SK-N-MC (cell line): ENCODE measurements at places on chromosomes 2 and 18.

DNA sequence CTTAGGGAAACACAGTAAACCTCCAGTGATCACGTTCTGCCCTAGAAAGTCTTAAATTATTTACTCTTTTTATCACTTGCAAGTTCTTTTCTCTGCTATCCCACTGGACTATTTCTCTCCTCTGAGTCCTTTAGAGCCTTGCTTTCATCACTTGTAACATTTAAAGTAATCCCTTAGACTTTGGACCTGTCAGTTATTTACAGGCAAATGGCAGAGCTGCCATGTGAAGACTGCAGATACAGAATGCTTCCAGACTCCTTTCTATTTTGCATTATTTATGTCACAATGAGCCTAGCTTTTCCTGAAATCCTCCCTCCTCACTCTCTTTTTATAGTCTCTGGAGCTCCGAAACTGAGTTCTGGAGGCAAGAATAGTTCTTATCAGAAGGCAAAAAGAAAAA is 325.6 kb upstream of the TRIB2 start:
- no peak for DNase-seq

- no peak for DNase-seq
Measured at GRCh38 chr2:28004086-28004485, 113.6 kb downstream of the BABAM2 start.

DNA sequence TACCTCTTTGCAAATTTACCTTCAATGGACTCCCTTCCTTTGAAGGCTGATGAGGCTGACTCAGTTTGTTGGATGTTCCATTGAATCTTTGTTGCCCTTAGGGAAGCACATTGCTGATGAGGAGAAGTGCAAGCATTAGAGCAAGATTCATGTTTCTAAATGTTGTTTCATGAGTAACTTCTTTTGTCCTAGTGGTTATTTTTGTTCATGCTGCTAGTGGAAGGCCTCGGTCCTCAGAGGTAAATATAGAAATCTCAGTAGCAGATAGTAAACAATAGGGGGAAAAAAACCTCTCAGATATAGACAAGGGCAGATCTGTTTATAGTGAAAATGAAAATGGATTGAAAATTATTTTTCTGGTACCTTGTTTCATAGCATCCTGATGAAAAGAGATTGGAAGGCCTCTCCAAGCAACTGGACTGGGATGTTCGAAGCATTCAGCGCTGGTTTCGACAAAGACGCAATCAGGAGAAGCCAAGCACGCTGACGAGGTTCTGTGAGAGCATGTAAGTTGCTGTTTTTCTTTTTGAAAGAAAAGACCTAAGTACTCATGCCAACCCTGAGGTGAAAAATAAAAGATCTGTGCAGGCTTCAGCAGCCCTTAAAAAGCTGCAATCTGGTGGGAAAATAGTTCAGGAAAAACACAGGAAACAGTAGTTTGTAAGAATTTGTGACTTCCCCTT is 104.9 kb downstream of the CERS6 start:
- no peak for DNase-seq

GRCh38 chr18:63936932-63937393 is 12.1 kb upstream of the HMSD start:
- DNase-seq: no peak

- no peak for DNase-seq
Measured at GRCh38 chr2:207311316-207312005, 145.7 kb upstream of the KLF7 start.

GRCh38 chr2:22270341-22270740 is 1114.6 kb upstream of the KLHL29 start:
- DNase-seq: no peak

- DNase-seq: no peak
Measured at GRCh38 chr18:48798334-48799245, 152.2 kb downstream of the SMAD7 start.

- no peak for DNase-seq
Measured at GRCh38 chr2:9889812-9890261, 46.6 kb downstream of the TAF1B start.

GRCh38 chr18:9022397-9023155 is 79.9 kb upstream of the NDUFV2 start:
- DNase-seq: no peak

DNA sequence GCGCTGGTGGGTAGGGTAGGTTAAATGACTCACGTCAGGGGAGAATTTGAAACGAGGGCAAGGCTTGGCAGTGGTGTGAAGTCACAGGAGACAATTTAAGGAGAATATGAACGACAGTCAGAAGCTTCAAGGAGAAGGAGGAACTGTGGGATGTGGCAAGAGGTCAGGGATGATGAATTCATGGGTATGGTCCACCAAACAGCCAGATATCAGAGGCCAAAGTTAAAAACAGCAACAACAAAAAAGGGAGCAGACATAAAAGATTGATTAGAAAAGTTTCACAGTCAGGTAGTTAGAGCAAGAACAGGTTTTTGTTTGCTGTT is 1.4 kb upstream of the ZNF396 start:
- no peak for DNase-seq

- no peak for DNase-seq
Measured at GRCh38 chr2:121283670-121284462, 1.1 kb downstream of the TFCP2L1 start.

DNA sequence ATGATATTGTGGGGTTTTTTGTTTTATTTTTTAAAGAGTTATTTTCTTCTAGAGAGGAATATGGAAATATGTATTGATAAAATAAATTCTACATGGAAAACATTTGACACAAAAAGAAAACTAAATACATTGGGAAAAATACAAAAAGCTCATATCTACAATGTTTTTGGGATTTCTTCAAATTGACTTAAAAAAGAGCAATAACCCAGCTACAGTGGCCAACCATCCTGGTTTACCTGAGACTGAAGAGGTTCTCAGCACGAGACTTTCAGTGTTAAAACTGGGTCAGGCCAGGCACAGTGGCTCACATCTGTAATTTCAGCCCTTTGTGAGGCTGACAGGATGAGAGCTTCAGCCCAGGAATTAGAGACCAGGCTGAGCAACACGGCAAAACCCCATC is 56.7 kb upstream of the MYCN start:
- no peak for DNase-seq

DNA sequence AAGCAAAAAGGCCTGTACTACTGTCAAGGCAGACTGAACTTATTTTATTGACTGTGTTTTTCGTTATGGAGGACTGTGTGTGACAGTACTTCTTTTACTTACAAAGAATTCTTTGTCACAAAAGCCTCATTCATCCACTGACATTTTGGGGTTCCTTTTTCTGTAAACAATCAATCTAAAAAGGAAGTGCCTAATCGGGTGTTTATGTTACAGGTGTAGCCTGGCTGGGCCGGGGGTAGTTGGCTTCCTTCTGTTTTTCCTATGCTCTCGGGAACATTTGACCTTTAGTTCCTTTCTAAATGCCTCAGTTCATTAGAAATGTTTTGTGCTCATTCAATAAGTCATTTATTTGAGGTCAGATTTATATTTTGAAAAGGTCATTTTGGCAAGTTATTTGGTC is 8.3 kb downstream of the ZCCHC2 start:
- no peak for DNase-seq

GRCh38 chr2:15956751-15957736 is 16.7 kb downstream of the MYCN start:
- no peak for DNase-seq

DNA sequence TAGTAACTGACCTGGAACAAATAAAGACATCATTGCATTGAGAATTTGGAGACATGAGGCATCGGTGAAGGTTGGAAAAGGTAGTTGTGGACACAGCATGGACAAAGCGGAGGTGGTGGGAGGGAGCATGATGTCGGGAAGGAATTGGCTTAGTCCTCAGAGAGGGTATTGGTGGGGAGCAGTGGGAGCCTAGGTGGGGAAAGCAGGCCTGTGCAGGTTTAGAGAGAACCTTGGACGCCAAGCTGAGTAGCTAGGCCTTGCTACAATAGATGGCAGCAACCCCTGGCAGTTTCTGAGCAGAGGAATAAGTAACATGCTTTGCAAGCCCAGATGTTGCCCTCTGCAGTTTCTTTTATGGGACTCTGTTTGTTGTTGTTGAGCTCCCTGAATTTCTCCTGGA is 177.1 kb upstream of the LHCGR start:
- DNase-seq: no peak

- DNase-seq: no peak
Measured at GRCh38 chr2:218230882-218231281, 13.9 kb downstream of the ARPC2 start.

- DNase-seq: no peak
Measured at GRCh38 chr2:160372585-160372984, 121.0 kb downstream of the RBMS1 start.

DNA sequence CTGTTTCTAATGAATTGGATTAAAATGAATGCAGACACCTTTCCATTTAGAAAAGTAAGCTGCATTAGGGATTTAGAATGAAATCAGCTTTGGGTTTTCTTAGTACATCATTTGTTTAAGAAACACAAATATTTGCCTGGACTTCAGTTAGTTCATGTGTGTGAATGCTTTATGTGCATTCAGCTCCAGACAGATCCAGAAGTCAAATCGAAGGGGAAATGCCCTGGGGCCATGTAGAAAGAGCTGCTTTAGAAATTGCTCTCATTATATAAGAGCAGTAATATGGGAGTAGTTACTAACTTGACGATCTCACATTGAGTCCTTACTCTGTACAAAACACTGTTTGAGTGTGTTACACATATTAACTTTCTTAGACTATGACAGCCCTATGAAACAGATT is 88.0 kb upstream of the TTC39C start:
- peak; percentile 52 for DNase-seq

DNA sequence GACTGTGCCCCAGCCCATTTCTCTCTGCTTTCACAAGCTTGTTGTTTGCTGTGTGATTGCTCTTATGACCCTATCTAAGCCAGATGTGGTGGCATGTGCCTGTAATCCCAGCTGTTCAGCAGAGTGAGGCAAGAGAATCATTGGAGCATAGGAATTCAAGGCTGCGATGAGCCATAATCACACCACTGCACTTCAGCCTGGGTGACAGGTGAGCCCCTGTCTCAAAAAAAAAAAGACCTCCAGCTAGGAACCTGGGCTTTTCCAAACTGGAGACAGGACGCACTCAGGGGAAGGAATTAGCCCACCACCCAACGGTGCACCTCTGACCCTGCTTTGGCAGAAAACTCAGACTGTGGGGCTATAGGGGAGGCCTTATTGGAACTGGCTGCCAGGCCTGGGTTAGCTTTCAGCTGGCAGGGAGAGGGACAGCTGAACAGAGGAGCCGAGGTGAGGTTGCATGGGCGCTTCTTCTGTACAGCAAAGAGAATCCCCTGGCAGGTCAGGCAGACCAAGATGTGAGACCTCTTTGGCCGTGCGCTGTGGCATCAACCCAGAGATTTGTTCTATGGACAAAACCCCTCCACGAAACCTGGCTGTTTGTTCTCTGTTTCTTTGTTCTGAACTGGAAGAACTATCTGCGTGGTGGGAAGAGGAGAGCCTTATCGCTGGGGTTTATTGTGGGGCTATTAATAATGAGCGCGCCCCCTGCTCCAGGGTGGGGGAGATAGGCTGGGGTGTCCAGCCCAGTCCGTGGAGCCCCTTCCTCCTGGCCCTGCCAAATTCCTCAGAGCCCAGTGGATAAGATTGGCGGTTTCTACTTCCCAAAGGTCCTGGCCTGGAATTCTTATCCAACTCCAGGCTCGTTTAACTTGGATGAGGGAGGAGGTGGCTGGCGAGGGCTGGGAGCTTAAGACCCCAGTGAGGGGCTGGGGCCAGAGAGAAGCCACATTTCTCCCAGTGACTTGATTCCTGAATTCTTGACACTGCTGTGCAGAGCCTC is 38.8 kb upstream of the SMAD7 start:
- DNase-seq: no peak

DNA sequence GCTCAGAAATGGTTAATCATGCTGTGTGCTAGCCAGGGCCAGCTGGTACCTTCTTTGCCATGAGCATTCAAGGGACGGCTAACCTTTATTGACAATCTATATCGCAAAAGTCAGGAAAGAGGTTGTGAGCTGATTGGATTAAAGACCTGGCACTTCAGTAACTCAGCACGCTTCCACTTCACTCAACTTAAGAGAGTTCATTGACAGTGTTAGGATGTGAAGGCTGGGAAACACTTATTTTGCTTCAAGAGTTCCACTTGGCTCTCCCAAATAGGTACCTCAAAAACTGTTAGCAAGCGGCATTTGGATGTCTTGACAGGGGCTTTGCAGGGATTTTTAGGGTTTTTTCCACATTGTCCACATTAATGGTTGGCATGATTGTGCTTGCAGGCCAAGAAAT is 25.1 kb upstream of the TXNDC2 start:
- no peak for DNase-seq

GRCh38 chr2:5691985-5692529 is at the start of gene SOX11:
TSS of gene SOX11 (plus strand) at chr2:5692384. CDS start at chr2:5692722, 338 bp downstream.
- peak; percentile 74 for DNase-seq

DNA sequence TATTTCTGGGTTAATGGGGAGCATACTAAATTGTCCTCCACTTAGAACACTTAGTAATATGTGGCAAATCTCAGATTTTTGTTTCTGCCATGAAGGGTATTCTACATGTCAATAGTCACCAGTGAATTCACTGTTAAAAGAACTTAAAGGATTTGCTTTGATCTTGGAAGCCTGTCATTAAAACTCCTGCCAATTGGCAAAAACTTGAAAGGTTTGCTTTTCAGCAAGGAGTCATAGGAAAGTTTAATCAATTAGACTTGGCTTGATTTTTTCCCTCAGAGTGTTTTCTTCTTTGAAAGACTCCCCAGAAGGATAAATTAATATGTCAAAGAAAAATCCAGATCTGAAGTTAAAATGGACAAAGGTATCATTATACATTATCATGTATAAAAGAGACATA is 671.9 kb upstream of the PKDCC start:
- DNase-seq: no peak

DNA sequence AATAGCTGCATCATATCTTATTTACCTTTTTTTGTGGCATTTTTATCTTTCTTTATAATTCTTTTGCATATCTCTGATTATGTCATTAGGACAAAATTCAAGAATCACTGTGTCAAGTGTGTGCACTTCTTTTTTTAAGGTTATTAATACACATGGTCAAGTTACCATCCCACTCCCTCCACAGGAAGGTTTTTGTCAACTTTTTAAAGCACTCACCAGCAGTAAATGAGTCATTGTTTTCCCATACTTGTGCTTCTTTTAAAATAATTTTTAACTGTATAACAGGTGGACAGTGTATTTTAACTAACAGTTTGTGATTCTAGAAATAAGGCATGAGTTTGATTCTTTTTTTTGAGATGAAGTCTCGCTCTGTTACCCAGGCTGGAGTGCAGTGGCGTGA is 45.7 kb upstream of the FAM171B start:
- DNase-seq: no peak

- DNase-seq: no peak
Measured at GRCh38 chr18:66325251-66325650, 278.6 kb downstream of the CDH19 start.
